ENCODE measurements at places on chromosomes 6 and 20.

DNA sequence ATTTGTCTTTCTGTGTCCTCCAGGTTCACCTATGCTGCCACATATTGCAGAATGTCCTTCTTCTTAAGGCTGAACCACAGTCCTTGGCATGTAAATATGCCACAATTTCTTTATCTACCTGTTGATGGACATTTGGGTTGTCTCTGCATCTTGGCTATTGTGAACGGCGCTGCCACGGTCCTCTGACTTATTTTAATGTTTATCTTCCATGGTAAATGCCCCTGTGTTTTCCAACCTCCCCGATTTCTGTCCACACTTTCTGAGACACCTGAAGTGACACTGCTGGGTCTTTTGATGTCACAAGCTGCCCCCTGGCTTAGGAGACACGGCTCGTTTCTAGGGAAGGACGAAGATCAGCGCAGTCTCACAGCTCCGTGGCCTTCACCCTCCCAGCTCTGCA is 128.3 kb upstream of the PDE10A start:
- no peak for DNase-seq

- peak; percentile 60 for DNase-seq
Observed at GRCh38 chr6:1436334-1437306, 47.2 kb downstream of the FOXF2 start.

DNA sequence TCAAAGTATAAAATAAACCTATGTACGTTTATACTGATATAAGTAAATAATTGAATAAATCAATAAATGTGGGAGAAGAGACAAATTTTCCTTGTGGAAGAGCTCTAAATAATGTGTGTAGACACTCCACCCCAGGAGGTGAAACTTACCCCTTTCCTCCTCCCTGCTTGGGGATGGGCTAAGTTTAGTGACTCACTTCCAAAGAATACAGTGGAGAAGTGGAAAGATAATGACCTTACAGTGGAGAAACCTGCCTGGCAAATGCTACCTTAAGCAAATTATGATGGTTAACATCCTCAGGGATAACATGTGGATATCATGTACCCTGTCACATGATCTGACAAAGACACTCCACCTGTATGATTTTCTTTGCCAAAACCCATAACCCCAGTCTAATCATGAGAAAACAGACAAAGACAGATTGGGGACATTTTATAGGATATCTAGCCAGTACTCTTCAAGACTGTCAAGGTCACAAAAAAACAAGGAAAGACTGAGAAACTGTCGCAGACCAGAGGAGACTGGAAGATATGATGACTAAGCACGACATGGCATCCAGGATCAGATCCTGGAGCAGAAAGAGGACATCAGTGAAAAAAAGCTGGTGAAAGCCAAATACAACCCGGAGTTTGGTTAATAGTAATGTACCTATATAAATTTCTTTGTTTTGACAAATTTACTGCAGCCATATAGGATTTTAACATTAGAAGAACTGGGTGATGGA is 195.5 kb upstream of the PRDM1 start:
- no peak for DNase-seq

DNA sequence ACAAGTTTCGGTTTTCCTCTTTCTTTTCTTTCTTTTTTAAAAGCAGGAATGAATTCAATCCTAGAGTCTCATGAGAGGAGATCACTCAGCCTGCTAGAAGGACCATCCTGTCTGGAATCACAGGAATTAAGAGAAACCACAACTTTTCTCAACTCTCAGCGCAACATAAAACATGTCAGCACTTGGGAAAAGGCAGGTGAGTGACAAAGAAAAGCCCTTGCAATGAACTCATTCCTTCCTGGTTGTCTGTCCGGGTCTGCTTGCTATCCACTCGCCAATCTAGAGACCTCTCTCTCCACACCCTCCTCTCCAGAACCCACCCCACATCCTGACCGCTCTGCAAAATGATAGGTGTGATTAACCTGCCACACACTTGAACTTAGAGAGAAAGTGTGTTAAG is 253.8 kb downstream of the LY86 start:
- no peak for DNase-seq

DNA sequence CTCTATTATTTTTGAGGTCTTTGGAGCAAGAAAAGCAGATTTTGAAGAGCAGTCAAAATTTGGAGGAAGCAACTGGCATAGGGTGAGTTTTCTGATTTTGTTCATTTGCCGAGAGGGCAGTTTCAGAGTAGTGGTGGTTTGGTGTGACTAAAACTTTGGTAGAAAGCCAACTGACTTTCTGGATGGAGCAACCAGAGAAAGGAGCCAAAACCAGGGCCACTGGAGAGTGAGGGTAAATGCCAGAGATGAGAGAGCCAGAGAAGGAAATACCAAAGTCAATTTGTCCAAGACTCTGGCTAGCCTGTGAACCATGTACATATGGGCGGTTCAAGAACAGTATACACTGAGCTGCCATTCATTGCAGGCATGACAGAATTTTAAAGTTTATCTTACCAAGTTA is 40.5 kb upstream of the ZBTB24 start:
- DNase-seq = no peak

DNA sequence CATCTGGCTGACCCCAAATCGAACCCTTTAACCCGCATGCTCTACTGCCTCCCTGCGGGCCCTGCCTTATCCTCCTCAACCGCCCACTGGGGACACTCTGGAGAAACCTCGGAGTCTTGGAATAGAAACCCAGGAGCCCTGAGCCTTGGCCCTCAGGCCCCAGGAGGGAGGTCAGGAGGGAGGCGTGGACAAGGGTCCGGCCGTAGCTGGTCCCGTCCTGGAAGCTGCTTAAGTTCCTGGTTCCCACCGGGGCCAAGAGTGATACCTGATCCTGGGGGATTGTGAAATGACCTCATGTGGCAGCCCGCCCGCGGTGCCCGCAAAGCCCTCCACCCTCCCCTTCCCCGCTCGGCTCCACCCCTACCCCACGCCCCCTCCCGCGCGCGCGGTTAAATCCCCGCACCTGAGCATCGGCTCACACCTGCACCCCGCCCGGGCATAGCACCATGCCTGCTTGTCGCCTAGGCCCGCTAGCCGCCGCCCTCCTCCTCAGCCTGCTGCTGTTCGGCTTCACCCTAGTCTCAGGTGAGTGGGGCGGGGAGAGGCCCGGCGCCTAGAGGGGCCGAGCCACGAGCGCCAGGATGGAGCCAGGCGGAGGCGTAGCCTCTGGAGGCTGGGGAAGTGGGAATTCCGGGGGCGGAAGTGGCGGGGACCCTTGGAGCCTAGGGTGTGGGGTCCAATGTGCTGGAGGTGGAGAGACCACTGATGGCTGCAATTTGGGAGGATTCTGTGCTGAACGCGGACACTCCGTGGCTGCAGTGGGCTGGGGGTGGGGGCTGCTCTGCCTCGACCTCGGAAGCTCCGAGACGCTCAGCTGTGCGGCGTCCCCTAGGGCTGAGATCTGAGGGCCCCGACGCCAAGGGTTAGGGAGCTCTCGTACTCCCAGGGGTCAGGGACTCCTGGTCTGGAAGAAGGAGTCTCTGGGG is at the start of gene WFDC2:
Gene WFDC2, plus strand, starts transcription at position 418 of the 926 bp plus-strand sequence. Its CDS starts 29 bp downstream, at position 447.
- no peak for DNase-seq

- no peak for DNase-seq
Observed at GRCh38 chr6:119132261-119132981, 54.0 kb upstream of the FAM184A start.

DNA sequence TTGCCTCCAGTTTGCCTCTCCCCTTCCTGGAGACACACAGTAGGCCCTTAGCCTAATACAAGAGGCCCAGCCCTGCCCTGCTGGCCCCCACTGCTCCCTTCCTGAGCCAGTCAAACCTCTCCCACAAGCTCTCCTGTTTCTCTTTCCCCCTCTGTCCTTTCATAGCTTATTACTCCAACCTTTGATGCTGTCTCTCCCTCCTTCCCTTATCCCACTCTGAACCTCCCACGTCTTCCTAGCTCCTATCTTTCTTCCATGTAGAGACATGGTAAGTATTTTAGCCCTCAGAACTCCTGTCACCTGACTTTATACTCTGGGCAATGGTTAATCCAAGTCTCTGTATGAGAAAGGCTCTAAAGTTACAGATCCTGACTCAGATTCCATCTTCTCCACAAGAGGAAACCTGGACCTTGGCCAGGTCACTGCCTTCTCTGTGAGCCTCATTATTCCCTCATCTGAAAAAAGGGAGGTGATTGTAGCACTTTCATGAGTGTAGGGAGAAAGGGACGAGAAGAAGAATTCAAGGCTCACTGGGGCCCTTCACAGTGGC is 6.7 kb downstream of the TGIF2 start:
- no peak for DNase-seq

GRCh38 chr6:46901882-46902314 is 19.8 kb downstream of the ADGRF5 start:
- DNase-seq = no peak

- no peak for DNase-seq
Observed at GRCh38 chr6:119938752-119939151, 589.2 kb upstream of the MAN1A1 start.

DNA sequence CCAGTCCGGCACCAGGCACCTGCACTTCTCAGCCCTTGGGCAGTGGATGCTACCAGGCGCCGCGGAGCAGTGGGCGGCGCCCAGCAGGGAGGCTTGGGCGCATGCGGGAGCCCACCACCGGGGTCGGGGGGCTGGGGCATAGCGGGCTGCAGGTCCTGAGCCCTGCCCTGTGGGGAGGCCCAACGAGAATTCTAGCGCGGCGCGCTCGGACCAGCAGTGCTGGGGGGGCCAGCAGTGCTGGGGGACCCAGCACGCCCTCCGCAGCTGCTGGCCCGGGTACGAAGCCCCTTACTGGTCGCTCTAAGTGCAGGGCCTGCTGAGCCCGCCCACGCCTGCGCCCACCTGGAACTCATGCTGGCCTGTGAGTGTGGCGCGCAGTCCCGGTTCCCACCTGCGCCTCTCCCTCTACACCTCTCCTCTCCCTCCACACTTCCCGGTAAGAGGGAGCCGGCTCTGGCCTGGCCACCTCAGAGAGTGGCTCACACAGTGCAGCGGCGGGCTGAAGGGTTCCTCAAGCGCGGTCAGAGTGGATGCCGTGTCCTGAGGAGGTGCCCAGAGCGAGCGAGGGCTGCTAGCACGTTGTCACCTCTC is 28.5 kb upstream of the SERPINB1 start:
- no peak for DNase-seq

All from CD4-positive, alpha-beta T cell treated with Interleukin-21 for 1 hour (primary cell).